ENCODE measurements at places on chromosomes 11 and 22.

GRCh38 chr11:68302256-68302655, 10.1 kb upstream of the LRP5 start:
- DNase-seq: no peak

DNA sequence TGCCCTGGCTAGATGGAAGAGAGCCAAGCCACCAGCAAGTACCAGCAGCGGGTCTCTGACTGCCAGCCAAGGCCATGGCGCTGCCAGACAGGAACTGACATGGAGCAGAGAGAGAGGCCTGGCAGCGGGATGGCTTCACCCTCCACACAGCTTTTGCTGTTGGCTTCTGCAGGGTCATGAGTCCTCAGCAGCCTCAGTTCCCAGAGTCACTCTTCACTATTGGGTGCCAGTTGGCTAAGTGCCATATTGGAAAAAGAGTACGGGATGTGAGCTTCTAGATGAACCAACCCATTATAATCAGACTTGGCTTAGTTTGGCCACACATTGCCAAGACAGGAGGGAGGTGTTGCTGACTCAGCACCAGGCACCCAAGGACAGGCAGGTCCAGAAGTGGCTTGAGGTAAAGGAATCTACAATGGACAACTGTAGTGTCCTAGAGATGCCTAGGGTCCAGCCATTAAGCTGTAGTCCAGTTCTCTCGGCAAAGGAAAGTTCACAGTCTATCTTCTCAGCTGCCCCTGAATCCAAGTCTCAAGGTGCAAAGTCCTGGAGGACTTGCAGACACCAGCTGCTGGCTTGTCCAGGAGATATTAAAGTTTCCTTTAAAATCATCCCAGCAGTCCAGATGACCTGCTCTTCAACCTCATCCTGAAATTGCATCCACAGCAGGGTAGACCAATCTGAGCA, 40.7 kb upstream of the POU2AF1 start:
- DNase-seq: no peak

DNA sequence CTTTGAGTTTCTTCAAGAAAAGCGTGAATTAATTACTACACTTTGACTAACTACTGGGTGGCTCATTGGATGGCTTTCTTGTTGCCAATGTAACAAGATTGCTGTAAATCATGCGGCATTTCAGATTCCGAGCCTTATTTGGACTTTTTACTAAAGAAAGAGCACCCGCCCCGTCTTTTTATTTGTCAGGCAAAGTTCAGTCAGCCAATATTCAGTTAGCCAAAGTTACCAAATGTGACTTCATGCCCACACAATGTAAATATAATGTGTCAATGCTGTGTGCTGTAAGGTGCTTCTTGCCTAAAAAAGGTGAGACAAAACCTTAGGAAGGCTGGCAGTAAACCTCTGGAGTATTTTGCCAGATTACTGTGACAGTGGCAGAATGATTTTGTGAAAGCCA, 14.8 kb downstream of the FLI1 start:
- DNase-seq: no peak

GRCh38 chr11:64141081-64141783, 24.7 kb downstream of the MACROD1 start:
- no peak for DNase-seq

GRCh38 chr22:31526270-31526669, 29.9 kb downstream of the SFI1 start:
- no peak for DNase-seq

DNA sequence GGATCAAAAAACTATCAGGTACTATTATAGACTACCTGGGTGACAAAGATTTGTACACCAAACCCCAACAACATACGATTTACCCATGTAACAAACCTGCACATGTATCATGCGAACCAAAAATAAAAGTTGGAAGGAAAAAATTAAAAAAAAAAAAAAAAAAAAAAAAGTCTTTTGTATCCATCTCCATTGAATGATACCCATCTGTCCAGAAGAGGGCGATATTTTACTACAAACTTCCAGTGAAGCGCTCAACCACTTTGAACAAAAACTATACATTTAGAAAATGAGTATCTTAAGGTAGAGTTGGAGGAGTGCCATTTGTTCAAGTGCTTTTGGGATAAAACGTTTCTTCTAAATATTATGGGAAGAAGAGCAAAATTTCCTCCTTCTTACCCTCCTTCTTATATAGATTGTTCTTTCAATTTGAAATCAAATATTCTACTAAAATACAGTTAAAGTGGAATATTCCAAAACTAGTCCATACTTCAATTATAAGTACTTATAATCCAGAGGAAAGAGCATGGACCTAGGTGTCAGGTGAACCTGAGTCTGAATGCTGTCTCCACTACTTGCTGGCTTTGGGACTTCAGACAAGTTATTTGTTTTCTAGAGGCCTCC, 23.3 kb downstream of the ARL14EP start:
- DNase-seq: peak; percentile 44

- no peak for DNase-seq
Observed at GRCh38 chr11:11494348-11494747, 127.5 kb downstream of the GALNT18 start.

DNA sequence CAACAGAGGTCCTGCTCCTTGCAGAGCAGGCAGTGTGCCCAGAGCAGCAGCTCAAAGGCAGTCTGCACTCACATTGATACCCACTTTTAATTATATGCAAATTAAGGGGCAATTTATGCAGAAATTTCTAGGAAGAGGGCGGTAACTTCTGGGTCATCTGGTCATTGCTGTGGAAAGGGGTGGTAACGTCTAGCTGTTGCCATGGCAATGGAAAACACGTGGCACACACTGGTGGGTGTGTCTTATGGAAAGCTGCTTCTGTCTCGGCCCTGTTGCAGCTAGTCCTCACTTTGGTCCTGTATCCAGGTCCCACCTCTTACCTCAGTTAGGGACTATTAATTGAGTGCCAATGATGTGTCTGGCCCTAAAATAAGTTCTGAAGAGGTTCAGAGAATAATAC, 36.8 kb downstream of the BARX2 start:
- no peak for DNase-seq

GRCh38 chr22:41636467-41636866, 15.4 kb downstream of the XRCC6 start:
- DNase-seq: no peak

GRCh38 chr22:27129266-27129665, 471.9 kb downstream of the MIAT start:
- no peak for DNase-seq

DNA sequence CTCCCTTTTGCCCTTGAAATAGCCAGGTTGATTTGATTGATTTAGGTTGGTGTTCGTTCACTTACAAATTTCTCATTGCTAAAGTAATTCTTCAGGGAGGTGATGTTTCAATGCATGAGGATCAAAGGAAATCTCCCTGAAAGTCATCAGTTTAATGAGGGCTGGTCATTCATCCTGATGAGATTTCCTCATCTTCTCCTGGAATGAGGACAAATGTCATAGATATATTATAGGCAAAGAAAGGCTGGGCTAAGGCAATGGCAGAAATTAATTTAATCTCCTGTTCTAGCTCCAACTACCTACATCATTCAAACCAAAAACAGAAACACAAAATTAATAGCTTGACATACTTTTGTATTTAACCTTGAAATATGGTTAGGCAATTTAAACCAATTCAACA, 1052.1 kb downstream of the LRRC4C start:
- no peak for DNase-seq

- DNase-seq: no peak
Observed at GRCh38 chr11:118276422-118276821, 12.3 kb upstream of the MPZL2 start.

- DNase-seq: no peak
Observed at GRCh38 chr11:99079576-99079975, 58.8 kb downstream of the CNTN5 start.

GRCh38 chr11:75955443-75955842, 140.4 kb downstream of the UVRAG start:
- no peak for DNase-seq

GRCh38 chr11:44747316-44747715, 20.6 kb downstream of the TSPAN18 start:
- DNase-seq: no peak

GRCh38 chr11:6566704-6567370, 36.6 kb downstream of the RRP8 start:
- DNase-seq: no peak
